ENCODE measurements at places on chromosomes 5 and 9.

DNA sequence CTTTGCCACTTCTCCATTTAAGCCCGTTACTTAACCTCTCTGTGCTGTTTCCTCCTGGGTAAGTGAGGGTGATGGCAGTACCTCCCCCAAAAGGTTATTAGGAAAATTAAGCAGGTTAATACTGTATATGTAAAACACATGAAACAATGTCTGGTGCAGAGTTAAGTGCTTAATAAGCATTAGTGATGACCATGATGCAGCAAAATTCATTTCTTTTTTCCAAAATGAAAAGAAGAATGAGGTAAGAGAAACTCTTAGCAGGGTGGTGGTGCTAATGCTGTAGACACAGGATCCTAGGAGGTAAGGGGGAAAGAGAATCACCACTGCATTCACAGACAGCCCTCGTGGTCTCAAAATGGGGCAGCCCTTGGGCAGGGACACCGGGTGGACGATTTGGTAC is 115.1 kb upstream of the RAI14 start:
- DNase-seq, result no peak

- no peak for DNase-seq
Measured at GRCh38 chr9:91428927-91429351, 5.3 kb upstream of the NFIL3 start.

GRCh38 chr5:108382784-108383330 is 959 bp upstream of the FBXL17 start:
- DNase-seq, result no peak

- DNase-seq, result no peak
Measured at GRCh38 chr9:107266624-107267368, 16.3 kb upstream of the RAD23B start.

DNA sequence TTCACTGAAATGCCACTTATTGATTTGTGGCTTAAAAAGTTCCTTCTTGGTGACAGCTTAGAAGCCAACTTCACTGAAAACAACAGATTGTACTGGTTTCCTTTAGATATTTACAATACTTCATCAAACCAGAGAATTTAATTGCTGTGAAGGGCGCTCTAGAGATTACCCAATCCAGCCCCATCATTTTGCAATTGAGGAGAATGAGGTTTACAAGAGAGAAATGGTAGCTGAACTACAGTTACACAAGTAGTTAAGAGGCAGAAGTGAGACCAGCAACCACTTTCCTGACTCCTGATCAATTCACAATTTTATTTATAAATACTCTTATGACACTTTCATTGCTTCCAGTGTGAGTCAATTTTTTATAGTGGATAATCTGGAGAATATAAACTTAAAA is 103.5 kb upstream of the APC start:
- no peak for DNase-seq

GRCh38 chr9:16139774-16140173 is 586.9 kb downstream of the CCDC171 start:
- DNase-seq, result no peak

GRCh38 chr5:119355244-119355638 is 578 bp upstream of the TNFAIP8 start:
- no peak for DNase-seq
